Spinal cord (tissue), 10 donors: ENCODE measurements at places on chromosomes 13 and 19. TPM values are rescaled to one million over a fixed set of nuclear protein-coding genes. Genes with fewer than 3 reads are reported as not detected.

RUBCNL gene
- polyA plus RNA-seq, result 7.7 TPM

MCEMP1 gene
- not detected for polyA plus RNA-seq

LSM4 gene
- polyA plus RNA-seq, result 105 TPM

CGB5 gene
- polyA plus RNA-seq, result not detected

OR7C1 gene
- polyA plus RNA-seq, result 0.14 TPM

PRODH2 gene
- polyA plus RNA-seq, result 0.27 TPM

PEG3 gene
- polyA plus RNA-seq, result 265 TPM

ADAT3 gene
- polyA plus RNA-seq, result 7.9 TPM

ZNF837 gene
- 2.6 TPM for polyA plus RNA-seq

TRAPPC5 gene
- 95.8 TPM for polyA plus RNA-seq

NKPD1 gene
- 1.1 TPM for polyA plus RNA-seq

FFAR2 gene
- polyA plus RNA-seq, result 0.29 TPM

MUC16 gene
- not detected for polyA plus RNA-seq

PABPC3 gene
- 1.3 TPM for polyA plus RNA-seq

DACT3 gene
- polyA plus RNA-seq, result 50.8 TPM

VAV1 gene
- polyA plus RNA-seq, result 4.2 TPM

GET3 gene
- 119 TPM for polyA plus RNA-seq

IGFL3 gene
- polyA plus RNA-seq, result not detected

ATP4B gene
- 2.6 TPM for polyA plus RNA-seq

C19orf38 gene
- 2.0 TPM for polyA plus RNA-seq

ZNF98 gene
- 2.1 TPM for polyA plus RNA-seq

CATSPERD gene
- 2.8 TPM for polyA plus RNA-seq

NOTCH3 gene
- polyA plus RNA-seq, result 76.3 TPM

FPR1 gene
- 10.7 TPM for polyA plus RNA-seq

VSIG10L gene
- 10.0 TPM for polyA plus RNA-seq

MATK gene
- 61.0 TPM for polyA plus RNA-seq

ICAM4 gene
- not detected for polyA plus RNA-seq

SLC10A2 gene
- polyA plus RNA-seq, result not detected

TNNI3 gene
- 5.2 TPM for polyA plus RNA-seq

TCF3 gene
- polyA plus RNA-seq, result 89.2 TPM

C5AR2 gene
- 0.49 TPM for polyA plus RNA-seq

KHSRP gene
- polyA plus RNA-seq, result 317 TPM

DACH1 gene
- polyA plus RNA-seq, result 30.3 TPM

RNF17 gene
- polyA plus RNA-seq, result 0.25 TPM

EPSTI1 gene
- polyA plus RNA-seq, result 4.5 TPM

KIR3DL1 gene
- polyA plus RNA-seq, result 0.16 TPM

NXNL1 gene
- not detected for polyA plus RNA-seq

WDR88 gene
- polyA plus RNA-seq, result 1.4 TPM

VSTM2B gene
- polyA plus RNA-seq, result 43.2 TPM

MYADM gene
- 80.3 TPM for polyA plus RNA-seq

ICAM5 gene
- 3.7 TPM for polyA plus RNA-seq

LILRB4 gene
- polyA plus RNA-seq, result 15.5 TPM

MTRF1 gene
- polyA plus RNA-seq, result 17.4 TPM

PCDH17 gene
- polyA plus RNA-seq, result 50.1 TPM
